ENCODE measurements at places on chromosomes 16 and 17.

GRCh38 chr17:4941319-4941610, 1.2 kb downstream of the RNF167 start:
- no peak for DNase-seq

GRCh38 chr17:38598536-38598935, 7.2 kb downstream of the SRCIN1 start:
- peak; percentile 33 for DNase-seq

DNA sequence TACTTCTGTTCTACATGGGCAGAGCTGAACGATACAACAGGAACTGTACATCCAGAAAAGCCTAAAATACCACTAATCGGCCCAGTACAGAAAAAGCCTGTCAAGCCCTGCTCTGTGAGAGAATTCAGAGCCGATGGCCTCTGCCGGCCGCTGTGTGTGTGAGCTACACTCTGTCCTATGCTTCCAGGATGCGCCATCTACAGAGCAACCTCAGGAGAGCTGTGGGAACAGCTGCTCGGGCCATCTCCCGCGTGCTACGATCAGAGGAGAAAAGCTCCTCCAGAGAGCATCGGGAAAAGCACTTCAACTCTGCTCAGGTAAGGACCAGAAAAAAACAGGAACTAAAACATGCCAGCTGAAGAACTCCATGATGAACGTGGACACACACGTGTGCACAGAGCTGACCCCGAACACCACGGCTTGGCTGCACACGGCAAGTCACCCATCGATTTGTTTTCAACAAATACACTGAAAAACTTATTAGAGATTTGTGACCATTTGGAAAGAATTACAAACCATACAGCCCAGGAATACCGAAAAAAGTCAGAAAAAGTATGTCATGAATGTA, 115.9 kb downstream of the ANKRD11 start:
- peak; percentile 55 for DNase-seq

- peak; percentile 35 for DNase-seq
These were observed 155.7 kb downstream of the CMIP start for GRCh38 chr16:81600275-81600674.

GRCh38 chr17:41439375-41439774, 1.4 kb downstream of the KRT38 start:
- peak; percentile 25 for DNase-seq

- DNase-seq: peak; percentile 72
These were observed 688 bp downstream of the CRK start for GRCh38 chr17:1455291-1455796.

- DNase-seq: no peak
These were observed 1131.0 kb upstream of the GOT2 start for GRCh38 chr16:59864981-59865666.

GRCh38 chr16:89033304-89033703, 56.3 kb upstream of the CBFA2T3 start:
- no peak for DNase-seq

- DNase-seq: no peak
These were observed 142.6 kb upstream of the HLF start for GRCh38 chr17:55122114-55122513.

DNA sequence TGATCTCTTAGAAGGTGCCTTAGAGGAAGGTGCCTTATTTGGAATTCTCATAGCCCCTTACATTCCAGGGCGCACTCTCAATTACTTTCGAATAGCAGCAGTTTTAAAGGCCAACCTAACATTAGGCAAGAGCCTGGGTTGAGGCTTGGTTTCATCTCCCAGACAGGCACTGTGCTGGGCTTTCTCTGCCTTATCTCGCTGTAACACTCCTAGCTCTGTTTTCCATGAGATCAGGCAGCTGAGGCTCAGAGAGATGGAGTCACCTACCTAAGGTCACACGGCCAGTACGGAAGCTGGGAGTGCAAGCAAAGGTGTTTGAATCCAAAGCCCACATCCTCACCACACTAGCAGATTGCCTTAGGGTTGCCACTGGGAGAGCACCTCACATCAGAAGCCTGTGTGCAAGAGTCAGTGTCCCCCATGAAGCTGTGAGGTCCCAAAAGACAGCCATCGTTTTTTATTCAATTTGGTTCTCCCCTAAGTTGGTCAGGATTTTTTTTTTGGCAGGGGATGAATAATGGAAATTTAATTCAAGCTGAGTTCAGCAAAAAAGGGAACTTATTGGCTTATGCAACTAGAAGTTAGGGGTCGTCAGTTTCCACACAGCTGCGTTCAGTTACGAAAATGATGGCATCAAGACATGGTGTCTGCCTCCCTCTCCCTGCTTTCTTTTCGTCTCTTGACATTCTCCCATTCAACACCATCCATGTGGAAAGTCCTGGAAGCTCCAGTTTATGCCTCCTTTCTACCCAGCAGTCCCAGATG, 206.4 kb downstream of the KATNIP start:
- no peak for DNase-seq

DNA sequence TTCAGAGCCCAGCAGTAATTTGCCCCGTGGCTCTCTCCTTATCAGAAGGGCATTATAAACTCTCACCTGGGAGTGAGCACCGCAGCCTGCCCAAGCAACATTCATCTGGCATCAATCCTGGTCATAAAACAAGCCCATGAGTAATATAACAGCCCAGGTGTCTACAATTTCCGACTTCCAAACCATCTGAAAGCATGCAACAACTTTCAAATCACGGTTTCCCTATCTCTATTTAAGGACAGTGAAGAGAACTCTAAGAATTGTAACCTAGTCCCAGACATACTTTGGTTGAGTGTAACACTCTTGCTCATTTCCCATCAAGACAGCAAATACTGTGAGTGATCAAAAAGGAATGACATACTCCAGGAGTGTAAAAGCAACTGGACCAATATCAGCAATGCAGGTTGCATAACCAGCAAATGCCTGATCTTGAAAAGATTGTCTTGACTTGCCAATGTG, 487.4 kb upstream of the SOX9 start:
- peak; percentile 77 for DNase-seq

DNA sequence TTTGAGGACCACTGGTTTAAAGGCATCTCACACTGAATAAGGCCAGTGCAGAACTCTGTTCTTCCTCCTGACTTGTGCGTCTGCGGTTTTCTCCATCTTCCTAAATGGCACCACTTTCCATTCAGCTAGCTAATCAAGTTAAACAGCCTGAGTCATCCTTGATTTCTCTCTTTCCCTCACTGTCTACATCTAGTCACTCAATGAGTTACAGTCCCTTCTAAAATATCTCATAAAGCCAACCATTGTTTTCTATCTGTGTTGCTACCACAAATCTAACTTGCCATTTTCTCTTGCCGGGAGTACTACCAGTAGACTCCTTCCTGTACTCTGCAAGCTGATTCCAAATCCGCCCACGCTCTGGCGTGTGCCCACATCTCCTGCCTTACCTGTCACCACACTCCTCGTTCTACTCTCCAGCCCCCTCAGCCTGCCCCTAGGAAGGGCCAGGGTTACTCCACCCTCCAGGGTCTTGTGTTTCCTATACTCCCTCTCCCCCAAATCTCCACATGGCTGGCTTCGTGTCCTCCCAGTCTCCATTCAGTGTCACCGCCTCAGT, 324.5 kb downstream of the SNX29 start:
- DNase-seq: no peak

DNA sequence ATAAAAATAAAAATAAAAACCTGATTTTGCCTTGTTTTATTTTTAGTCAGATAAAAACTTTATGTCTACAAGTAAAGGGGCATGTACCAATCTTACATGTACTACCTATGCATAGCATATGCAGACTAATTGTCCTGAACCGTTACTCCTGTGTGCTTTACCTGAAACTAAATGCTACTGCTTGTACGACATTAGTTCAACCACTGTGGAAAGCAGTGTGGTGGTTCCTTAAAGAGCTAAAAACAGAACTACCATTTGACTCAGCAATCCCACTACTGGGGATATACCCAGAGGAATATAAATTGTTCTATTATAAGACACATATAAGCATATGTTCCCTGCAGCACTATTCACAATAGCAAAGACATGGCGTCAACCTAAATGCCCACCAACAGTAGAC, 426.0 kb upstream of the PMFBP1 start:
- no peak for DNase-seq

GRCh38 chr17:73284906-73285602, 23.4 kb upstream of the CPSF4L start:
- no peak for DNase-seq

DNA sequence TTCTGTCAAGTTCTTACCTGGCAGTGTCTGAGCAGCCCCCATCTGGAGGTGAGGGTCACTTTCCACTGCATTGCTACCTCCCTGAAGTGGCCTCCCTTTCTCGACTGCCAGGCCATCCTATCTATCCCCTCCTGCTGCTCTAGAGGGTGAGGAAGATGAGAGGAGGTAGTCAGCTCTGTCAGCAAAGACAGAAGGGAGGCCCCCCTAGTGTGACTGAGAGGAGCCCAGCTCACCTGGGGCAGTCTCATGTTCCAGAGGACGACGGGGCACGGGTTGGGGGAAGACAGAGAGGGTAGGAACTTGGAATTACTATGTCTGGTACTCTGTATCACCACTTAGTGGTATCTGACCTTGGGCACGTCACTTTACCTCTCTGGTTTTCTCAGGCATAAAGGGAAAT, 22.0 kb downstream of the MYO19 start:
- DNase-seq: no peak

DNA sequence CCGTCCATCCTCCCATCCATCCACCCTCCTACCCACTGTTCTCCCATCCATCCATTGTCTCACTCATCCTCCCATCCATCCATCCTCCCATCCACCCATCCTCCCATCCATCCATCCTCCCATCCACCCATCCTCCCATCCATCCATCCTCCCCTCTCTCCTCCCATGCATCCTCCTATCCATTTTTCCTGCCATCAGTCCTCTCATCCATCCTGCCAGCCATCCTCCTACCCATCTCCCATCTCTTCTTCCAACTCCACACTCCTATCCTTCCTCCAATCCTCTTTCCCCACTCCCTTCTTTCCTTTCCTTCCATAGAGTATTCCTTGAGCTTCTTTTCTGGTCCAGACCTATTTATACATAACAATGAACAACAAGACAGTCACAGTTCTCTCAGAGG, 12.1 kb downstream of the DRC7 start:
- no peak for DNase-seq

DNA sequence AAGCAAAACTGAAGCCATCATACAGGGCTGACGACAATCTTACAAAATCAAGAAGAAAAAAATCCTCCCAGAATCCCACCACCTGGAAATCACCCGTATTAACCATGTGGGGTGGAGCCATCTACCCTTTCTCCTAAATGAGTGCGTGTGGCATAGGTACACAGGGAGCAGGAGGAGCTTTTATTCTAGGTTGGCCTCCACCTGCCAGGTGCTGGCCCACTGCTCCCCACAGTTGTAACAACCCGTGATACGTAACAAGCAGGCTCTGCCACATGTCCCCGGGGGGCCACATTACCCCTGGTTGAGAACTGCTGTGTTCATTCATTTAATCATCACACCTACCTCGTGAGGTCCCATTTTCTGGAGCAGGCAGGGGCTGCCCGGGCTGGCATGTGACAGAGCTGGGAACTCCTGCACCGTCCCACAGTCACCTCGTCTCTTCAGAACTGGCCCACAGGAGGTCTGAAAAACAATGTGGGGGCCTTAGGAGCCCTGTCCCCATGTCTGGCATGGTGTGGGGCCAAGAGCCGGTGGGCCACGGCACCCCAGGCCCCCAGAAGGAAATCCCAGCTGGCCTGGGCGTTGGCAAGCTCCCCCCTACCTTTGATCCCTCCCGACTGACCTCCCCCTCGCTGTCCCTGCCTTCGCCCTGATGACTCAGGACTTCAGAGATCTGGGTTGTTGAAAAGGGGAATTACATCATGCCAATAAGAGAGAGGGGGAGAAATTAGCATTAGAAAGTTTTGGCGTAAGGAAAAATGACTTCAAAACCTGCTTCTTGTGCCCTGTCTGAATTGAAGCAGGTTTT, 12.9 kb downstream of the CMIP start:
- DNase-seq: peak; percentile 68

DNA sequence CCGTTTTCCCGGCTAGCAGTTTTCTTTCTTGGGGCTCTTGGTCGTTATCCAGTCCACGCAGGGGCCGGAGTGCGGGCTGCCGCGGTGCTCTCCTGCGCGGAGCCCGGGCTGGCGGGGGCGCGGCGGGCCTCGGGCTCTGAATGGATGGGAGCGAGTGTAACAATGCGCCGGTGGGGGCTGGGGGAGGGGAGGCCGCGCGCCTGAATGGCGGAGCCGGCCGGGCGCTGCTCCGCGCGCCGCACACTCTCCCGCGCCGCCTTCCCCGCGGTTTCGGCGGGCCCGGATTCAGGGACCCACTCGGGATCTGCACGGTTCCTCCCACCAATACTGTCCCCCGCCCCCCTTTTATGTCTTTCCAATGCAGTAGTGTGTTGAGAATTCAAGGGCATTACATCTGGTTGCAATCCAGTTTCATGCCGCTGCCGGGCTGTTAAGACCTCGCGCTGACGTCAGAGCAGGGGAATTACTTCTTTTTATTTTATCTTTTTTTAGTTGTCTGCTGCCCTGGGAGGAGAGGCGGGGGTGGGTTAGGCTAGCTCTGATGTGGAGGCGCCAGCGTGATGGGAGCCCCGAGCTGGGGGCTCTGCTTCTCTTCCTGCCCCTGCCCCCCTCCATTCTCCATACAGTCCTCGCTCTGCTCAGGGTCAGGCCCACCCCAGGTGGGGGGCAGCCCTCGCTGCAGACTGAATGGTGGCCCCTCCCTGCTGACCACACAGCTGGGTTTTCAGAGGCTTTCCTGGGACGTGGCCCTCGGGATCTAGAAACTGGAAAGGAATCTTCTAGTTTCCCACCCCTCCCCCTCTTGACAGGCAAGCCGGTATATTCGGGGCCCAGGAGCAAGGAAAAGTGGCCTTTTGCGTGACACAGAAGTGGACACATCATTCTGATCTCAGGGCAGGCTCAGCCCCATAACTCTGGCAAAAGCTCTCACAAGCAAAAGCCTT, 1.8 kb downstream of the RAI1 start:
- DNase-seq: peak; percentile 90

- DNase-seq: no peak
These were observed 84.6 kb upstream of the GRIN2A start for GRCh38 chr16:10266809-10267208.

DNA sequence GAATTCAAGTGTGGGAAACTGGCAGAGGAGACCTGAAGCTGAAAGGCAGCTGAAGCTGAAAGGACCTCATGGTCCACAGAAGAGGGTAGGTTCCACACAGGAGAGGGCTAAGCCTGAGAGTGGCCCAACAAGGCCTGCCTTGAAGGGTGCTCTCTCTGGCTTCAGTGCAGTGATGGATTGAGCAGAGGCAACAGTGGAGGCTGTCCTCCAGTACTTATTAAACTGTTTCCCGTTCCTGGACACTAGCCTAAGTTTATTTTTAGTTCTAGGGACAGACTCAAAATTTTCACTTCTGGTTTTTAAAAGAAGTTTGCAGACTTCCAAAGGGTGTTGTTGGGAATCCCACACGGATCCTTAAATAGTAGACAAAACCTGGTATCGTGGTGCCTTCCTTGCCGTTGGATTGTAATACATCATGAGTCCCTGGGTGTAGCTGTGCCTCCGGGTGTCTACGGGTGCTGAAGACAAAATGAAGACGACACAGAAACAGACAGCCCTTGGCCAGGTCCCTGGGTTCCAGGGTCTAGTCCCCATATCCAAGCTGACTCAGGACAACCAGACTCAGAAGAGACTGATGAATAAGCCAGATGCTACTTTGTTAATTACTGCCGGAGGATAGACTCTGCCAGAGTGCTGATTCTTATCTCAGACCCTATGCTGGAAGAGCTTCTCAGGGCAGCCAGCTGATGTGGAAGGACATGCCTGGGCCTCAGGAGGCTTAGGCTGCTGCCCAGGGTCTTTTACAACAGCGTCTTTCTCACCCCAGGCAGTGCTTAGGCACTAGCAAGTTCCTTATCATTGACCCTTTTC, 7.1 kb upstream of the CMTM4 start:
- DNase-seq: no peak

GRCh38 chr17:43430936-43431713, 32.3 kb downstream of the ARL4D start:
- no peak for DNase-seq

GRCh38 chr16:430904-431303, 5.5 kb downstream of the RAB11FIP3 start:
- no peak for DNase-seq

Measured in fibroblast of mammary gland (primary cell).